Naive thymus-derived CD8-positive, alpha-beta T cell (primary cell): ENCODE measurements at places on chromosomes 7 and 10. TPM values are rescaled to one million over a fixed set of nuclear protein-coding genes. Genes with fewer than 3 reads are reported as not detected.
A peak's percentile ranks its signal among the peaks of the same experiment; 100 is the strongest.

- DNase-seq = no peak
Observed at GRCh38 chr7:47576031-47576865, 5.7 kb downstream of the TNS3 start.

DNA sequence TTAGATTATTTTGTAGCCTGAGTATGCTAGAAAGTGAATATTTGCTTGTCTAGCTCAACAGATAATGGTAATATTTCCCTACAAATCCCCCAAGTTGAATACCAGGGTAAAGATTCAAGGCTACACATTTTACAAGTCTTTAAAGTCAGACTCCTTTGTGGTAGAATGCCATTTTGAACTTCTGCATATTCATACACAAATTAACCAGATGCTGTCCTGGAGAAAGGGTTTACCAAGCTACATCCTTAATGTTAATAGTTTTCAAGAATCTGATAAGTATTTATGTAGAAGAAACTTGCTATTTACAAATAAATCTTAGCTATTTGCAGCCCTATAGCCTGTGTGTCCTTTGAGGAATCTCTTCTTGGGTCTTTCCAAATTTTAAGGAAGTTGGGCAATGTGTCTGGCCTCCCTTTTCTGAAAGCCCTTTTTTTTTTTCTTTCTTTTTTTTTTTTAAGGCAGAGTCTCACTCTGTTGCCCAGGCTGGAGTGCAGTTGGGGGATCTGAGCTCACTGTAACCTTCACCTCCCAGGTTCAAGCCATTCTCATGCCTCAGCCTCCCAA lies 82.6 kb downstream of the CPEB3 start:
- DNase-seq = no peak

Gene SP4
- 55.8 TPM for total RNA-seq

DNA sequence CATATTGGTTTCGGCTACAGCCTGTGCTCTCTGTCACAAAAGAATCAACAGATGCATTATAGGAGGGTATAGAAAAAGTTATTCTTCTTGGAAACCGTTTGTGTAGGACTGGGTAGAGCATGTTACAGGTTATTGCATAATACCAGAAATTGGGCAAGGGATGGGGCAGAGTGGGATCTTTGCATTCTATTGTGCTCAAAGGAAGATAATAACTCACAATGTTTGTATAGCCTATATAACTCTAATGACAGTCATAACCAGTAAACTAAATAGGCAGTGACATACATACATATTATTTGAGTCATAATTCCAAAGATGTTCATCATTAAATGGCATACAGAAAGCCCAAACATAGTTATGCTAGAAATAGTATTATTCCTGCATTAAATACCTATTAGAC lies 179.7 kb downstream of the XPNPEP1 start:
- no peak for DNase-seq

Gene MOGAT3
- total RNA-seq = not detected

DNA sequence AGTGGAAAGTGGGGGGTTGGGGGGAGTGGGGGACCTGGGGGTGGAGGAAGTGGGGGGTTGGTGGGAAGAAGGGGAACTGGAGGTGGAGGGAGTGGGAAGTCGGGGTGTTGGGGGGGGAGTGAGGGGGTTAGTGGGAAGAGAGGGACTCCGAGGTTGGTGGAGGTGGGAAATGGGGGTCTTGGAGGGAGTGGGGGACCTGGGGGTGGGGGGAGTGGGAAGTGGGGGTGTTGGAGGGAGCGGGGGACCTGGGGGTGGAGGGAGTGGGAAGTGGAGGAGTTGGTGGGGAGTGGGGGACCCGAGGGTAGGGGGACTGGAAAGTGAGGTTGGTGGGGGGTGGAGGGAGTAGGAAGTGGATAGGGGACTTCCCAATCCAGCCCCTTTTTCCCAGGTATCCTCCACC lies 906 bp upstream of the MMD2 start:
- DNase-seq = no peak

GRCh38 chr10:112996462-112996861 lies 46.4 kb downstream of the TCF7L2 start:
- no peak for DNase-seq

GRCh38 chr7:50631639-50632038 lies 66.4 kb upstream of the DDC start:
- no peak for DNase-seq

Gene GPR22
- not detected for total RNA-seq

GRCh38 chr7:137990251-137990941 lies 11.5 kb downstream of the CREB3L2 start:
- no peak for DNase-seq

- DNase-seq = peak; percentile 1
Observed at GRCh38 chr10:115092555-115093285, 445 bp upstream of the ATRNL1 start.
